Sigmoid colon (tissue), 7 donors: ENCODE measurements at places on chromosomes 1 and 21. TPM values are rescaled to one million over a fixed set of nuclear protein-coding genes. Genes with fewer than 3 reads are reported as not detected.

The AADACL3 gene
- polyA plus RNA-seq = not detected

The FOXO6 gene
- not detected for polyA plus RNA-seq

The CD164L2 gene
- not detected for polyA plus RNA-seq

The CIART gene
- polyA plus RNA-seq = 4.2 TPM

The SLC2A5 gene
- polyA plus RNA-seq = 4.9 TPM

The PCBP3 gene
- polyA plus RNA-seq = 9.6 TPM

The DCST1 gene
- 0.09 TPM for polyA plus RNA-seq

The OR2T29 gene
- not detected for polyA plus RNA-seq

The UROD gene
- polyA plus RNA-seq = 73.8 TPM

The AMPD1 gene
- not detected for polyA plus RNA-seq

The BCAR3 gene
- polyA plus RNA-seq = 43.2 TPM

The RNU1-3 gene
- not detected for polyA plus RNA-seq
